ENCODE measurements at places on chromosomes 13 and 19.

DNA sequence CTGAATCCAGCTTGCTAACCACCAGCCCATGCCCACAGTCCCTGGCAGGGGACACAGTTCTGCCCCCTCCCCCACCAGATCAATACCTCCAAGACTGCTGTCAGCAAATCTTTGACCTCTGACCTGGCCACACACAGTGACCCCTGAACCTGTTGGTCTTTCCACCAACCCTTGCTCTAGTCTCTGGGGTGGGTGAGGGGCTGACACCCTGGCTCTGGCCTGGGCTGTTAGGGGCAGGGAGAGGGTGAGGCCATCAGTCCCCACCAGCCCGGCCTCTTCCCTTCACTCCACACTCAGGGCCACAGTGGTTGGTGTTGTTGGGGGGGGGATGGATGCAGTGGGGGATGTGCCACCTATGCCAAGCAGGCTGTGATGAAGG is 21.8 kb upstream of the SLC7A10 start:
- DNase-seq: no peak

DNA sequence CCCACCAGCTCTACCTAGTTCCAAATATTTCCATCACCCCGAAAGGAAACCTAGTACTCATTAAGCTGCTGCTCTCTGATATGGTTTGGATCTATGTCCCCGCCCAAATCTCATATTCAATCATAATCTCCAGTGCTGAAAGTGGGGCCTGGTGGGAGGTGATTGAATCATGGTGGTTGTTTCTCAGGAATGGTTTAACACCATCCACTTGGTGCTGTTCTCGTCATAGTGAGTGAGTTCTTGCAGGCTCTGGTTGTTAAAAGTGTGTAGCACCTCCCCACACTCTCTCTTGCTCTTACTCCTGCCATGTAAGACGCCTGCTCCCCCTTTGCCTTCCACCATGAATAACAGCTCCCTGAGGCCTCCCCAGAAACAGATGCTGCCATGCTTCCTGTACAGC is 43.4 kb upstream of the MED4 start:
- DNase-seq: no peak

DNA sequence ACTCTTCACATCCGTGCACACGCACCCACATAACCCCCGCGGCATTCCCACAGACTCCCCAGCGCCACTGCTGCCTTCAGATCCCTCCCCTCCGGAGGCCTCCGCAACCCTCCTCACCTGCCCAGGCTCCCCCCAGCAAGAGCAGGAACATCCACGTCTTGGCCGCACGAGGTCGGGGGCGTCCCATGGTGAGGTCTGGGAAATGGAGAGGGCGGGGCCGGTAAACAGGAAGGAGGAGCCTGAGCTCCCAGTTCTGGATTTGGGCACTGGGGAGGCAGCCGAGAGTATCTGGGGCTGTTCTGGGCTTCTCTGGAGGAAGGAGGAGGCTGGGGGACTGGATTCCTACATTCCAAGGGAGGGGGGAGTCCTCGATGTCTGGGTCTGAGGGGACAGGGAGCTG is 423 bp downstream of the KLK8 start:
- DNase-seq: no peak

- DNase-seq: no peak
Observed at GRCh38 chr19:15294561-15294990, 37.8 kb downstream of the BRD4 start.

GRCh38 chr19:46088101-46088500 is 36.4 kb downstream of the IGFL3 start:
- no peak for DNase-seq

DNA sequence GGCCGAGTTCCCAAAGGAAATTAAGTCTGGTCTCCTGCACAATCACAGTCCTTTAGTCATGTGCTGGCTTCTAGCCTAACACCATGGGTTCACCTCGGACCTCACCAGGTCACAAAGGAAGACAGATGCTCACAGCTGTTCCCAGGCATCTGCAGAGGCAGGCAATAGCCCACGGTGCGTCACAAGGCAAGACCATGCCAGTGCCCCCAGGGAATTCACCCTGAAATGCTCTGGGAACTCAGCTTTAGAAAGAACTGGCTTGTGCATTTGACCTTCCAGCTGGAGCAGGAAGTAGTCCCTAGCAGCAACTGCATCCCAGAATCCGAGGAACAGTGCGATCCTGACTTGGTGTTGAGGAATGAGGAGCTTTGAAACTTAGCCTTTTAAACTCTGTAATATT is 96.8 kb upstream of the WASF3 start:
- DNase-seq: no peak

DNA sequence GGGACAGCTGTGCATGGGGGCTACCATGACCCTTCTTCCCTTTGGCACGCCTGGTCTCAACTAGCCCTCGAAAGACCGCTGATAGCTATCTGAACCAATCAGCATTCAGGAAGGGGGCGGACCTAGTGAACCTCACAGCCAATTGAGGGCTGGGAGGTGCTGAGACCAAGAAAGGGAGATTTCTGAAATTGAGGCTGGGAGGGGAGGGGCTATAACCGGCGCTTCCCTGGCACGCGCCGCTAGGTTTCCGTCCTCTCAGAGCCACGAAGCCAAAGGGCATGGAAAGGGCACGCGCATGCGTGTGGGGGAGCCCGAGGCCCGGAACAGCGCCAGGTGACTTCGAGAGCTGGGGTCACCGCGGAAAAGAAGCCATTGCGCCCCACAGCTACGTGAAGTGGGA is 4.2 kb upstream of the PAFAH1B3 start:
- DNase-seq: no peak

Data from upper lobe of right lung (tissue), 1 donor.